Endothelial cell (in vitro differentiated cells): ENCODE measurements at places on chromosomes 4 and X.

DNA sequence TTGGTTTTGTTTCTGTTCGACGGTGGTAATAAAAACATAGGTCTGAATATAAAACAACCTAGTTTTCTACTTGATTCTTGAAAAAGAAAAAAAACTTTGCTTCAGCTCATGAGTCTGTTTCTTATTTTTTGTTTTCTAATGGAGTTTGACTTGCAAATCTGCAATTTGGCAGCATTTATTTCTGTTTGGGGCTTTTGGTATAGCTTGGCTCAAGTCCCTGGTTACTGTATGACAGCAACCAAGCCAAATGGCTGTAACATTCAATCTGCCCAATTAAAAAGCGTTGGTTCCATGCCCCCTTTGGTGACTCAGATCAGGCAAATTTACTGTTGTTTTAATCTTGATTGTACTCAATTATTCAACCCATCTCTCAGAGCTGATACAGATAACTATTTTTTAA lies 263.4 kb downstream of the GRIA3 start:
- no peak for DNase-seq

GRCh38 chr4:188145601-188146000 lies 6.4 kb downstream of the TRIML1 start:
- no peak for DNase-seq

- no peak for DNase-seq
Observed at GRCh38 chr4:155026715-155027114, 181.7 kb upstream of the NPY2R start.

- no peak for DNase-seq
Observed at GRCh38 chr4:40185830-40186664, 10.8 kb upstream of the RHOH start.

- no peak for DNase-seq
Observed at GRCh38 chr4:84563002-84563401, 19.9 kb upstream of the CDS1 start.

DNA sequence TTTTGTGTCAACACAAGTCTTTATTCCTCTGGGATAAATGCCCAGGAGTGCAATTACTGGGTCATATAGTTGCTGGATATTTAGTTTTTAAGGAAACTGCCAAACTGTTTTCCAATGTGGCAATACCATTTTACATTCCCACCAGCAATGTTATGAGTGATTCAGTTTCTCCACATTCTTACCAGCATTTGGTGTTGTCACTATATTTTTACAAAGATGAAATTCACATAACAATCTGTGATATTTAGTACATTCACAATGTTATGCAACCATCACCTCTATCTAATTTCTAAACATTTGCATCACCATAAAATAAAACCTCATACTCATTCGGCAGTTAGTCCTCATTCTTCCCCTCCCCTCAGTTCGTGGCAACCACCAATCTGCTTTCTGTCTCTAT lies 75.0 kb downstream of the MAMLD1 start:
- no peak for DNase-seq

DNA sequence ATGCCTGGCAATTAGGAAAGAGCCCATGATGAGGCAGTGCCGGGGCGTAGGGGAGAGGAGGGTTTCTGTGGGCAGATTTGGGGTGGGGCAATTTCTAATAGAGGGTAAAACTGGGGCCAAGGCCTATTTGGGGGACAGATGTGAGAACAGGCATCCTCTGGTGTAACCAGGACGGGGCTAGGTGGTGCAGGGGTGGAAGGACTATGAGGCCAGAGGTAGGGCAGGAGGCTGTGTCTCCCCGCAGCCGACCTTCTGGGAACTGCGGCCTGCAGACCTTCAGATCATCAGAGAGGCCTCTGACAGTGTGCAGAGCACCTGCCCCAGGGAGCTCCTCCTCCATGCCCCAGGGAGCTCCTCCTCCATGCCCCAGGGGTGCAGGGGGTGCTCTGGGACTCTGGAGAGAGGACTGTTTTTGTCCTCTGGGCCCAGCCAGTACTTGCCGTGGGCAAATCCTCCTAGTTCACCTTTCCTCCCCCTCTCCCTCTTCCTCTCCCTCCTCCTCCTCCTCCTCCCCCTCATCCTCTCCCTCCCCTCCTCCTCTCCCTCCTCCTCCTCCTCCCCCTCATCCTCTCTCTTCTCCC lies 101.9 kb downstream of the SORCS2 start:
- DNase-seq = no peak

DNA sequence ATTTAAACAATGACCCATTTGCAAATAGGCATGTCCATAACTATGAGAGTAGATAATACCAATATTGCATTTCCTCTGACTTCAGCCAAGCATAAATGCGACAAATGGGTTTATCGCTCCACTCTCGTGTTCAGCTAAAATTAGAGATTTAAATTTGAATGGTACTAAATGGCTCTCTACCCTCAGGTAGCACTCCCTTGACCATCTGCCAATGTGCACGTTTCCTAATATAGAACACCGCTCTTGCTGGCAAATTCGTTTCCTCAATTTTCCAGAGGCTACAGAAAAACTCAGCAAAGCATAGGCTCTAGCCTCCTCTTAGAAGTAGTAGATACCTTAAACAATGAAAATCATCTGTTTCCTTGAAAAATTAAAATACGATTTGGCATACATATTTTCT lies 251.6 kb downstream of the ADGRA3 start:
- no peak for DNase-seq

DNA sequence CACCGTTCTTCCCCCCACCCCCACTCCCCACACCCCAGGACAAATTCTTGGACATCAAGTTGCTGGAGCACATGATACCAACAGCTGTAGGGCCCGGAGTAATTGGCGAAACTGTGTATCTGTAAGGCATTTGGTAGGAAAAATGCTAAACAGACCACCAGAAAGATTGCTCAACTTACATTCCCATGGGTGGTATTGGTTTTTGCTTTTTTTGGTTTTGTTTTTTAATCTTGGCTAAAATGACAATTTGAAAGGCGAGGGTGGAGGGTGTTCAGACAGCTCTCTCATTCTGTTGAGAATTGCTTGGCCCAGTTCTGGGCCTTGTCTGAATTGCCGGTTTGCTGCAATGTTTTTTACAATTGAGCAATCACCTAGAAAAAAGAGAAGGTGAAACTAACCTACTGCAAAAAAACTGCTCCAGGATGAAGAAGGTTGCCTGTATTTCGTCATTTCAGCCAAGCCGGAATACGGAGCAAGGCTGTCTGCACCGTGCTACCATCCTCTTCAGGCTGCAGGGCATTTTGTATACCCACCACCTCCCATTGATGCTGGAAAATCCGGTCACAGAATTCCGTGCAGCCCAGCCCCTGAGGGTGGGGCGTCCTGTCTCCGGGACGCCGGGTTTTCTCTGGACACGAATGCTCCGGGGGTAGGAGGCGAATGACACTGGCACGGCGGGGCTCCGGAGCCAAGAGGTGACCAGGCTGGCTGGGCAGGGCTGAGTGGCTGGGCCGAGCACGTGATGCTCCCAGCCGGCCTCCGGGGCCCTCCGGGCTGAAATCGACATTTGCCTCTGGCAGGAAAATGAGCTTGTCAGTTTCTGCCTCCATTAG lies at the start of gene CLCN4:
TSS of gene CLCN4 (plus strand) at position 777 of the 833 bp plus-strand sequence. CDS start 28,058 bp downstream, outside the sequence.
- peak; percentile 65 for DNase-seq

- no peak for DNase-seq
Observed at GRCh38 chr4:132334081-132334480, 815.0 kb upstream of the PCDH10 start.
